ENCODE measurements at places on chromosomes 7 and 10.

DNA sequence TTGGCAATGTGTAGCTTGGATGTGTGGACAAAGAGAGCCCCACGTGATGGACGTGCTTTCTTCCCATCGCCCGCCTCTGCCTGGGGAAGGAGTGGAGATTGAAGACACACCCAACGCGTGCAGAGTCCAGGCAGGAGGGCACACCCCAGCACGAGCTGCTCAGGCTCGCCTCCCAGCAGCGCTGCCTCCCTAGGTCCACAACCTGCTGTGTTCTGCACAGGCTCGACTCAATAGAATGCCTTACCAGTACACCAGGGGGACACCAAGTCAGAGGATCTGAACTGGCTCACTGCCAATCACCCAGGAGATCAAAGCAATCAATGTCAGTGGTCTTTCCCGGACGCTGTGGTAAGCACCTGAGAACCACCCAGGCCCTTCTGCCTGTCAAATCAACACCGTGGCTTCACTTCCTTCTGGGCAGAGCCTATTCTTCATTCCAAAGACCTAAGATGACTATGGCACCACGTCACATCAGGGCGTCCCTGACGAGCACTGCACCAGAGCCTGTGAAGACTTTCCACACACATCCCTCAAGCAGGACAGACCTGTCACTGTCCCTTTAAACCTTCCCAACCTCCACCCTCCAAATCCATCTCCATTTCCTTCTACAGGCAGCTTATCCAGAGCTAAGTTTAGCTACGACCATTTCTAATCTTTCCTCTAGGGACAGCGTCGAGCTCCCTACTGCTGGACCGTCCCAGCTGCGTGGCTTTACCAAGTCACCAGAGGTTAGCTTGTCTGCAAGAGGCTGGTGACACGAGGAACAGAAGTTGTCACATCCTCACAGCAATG lies 72.3 kb downstream of the AMZ1 start:
- peak; percentile 40 for DNase-seq

DNA sequence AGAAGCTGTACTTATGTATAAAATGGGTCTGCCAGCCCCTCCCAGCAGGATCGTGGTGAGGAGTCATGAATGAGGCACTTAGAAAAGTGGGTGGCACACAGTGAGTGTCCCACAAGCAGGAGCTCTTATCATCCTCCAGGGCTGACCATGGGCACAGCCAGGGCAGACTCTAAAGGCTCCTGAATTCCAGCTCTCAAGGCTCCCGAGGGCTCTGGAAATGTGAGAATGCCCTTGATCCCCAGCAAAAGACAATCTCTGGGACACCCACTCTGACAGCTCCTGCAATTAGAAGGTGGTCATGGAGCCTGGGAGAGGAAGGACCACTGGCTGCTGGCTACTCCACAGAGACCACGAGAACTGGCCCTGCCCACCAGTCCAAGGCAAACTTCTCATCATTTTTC lies 1.6 kb downstream of the VSTM4 start:
- no peak for DNase-seq

- DNase-seq = no peak
Measured at GRCh38 chr10:1203216-1203615, 147.0 kb downstream of the WDR37 start.

DNA sequence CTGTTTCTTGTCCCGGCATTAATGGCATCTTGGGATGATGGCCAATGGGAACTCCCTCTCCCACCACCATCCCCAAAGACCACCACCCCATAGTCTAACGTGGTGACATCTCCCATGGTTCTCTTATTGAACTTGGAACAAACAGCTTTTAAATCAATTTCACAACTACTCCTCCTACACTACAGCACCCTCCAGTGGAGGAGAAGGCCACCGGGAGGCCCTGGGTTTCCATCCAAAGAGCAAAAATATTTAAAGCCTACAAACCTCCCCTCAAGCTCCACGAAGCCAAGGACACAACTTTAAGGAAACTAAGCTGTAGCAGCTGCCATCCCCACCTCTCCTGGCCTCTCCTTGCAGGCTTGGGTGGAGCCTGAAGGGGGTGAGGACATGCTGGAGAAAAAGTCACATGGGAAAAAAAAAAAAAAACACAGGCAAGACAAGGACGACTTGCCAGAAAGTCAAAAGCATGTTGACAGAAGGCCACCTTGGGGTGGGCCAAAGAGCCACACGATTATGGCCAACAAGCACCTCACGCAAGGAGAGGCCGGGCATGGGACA lies 94.0 kb upstream of the LANCL2 start:
- DNase-seq = no peak

DNA sequence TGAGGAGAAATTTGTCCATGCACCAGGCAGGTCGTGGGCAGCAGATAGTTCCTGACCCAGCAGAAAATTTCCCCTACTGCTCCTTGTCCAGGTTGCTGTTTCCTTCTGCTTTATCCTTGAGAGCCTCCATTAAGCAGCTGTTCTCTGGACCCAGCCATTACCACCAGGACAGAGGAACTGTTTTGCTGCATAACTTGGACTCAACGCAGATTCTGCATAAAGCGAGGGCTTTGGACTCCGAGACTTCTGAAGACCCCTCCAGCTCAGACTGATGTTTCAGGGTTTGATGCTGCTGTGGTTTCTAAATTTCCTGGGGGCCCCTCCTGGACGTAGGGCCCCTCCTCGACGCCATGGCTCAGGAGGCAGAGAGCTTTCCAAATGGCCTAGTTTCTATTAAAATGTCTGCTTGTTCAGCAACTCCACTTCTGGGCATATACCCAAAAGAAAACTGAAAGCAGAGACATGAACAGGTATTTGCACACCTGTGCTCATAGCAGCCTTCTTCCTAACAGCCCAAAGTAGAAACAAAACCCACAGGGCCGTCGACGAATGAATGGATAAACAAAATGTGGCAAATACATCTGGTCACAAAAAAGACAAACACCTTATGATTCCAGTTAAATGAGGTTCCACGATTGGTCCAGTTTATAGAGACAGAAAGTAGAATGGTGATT lies 28.3 kb upstream of the LMTK2 start:
- DNase-seq = no peak

GRCh38 chr10:77245953-77246352 lies 391.7 kb downstream of the KCNMA1 start:
- no peak for DNase-seq
